Non-pigmented ciliary epithelial cell (primary cell): ENCODE measurements at places on chromosomes 5 and 9.

DNA sequence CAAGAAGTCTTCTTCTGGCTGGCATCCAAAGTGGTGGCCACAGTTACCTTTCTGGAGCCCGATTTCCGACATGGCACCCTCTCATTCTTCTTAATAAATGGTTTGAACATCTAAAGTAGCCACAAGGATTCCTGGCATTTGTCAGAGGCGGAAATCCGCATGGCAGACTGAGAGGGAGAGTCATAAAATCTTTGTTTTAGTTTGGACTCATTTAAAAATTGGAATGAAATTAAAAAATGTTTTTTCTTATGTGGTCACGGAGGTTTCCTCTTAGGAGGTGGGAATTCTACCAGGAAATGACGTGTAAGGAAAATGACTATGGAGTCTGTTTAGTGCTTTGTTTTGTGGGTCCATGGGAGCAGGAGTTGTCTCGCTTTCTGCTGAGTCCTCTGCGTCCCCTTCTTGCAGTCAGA lies 133.0 kb upstream of the PTCH1 start:
- DNase-seq: no peak

GRCh38 chr5:10660135-10660534 lies 96.3 kb downstream of the ANKRD33B start:
- no peak for DNase-seq

DNA sequence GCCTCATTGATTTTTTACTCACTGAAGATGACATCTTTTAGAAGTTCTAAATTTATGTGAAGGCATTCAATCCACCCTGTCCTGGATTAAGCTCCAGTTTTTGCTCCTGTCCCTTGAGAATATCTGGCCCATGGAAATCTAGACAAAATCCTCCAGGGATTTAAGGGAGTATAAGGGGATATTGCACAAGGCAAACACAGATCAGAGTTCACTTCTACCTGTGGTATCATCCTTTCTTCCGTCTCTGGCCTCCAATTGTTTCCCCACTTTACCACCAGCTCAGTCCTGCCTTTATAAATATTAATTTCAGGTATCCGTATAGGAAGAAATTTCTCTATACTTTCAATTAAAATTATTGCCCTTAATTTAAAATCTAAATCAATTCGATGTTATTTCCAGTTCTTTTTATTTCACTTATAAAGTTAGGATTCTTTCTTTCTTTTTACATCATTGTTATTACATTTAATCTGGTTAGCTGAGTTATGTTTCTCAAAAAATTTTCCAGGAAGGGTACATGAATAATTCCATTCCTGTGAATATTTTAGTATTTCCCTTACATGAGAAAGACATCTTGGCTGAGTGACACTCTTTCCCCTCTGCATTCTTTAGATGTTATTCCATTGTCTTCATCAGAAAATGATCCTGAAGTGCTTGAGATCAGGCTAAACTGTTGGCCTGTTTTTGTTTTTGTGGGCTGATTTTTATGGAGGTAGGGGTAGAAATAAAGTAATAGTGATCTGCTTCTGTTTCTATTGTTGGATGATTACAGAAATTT lies 194.3 kb upstream of the MAP3K1 start:
- no peak for DNase-seq

- no peak for DNase-seq
Observed at GRCh38 chr9:98807070-98807813, at the start of gene GALNT12. TSS of gene GALNT12 (plus strand) at chr9:98807670. CDS start at chr9:98807699, 29 bp downstream.

GRCh38 chr9:134306636-134307600 lies 19.3 kb upstream of the RXRA start:
- DNase-seq: no peak

DNA sequence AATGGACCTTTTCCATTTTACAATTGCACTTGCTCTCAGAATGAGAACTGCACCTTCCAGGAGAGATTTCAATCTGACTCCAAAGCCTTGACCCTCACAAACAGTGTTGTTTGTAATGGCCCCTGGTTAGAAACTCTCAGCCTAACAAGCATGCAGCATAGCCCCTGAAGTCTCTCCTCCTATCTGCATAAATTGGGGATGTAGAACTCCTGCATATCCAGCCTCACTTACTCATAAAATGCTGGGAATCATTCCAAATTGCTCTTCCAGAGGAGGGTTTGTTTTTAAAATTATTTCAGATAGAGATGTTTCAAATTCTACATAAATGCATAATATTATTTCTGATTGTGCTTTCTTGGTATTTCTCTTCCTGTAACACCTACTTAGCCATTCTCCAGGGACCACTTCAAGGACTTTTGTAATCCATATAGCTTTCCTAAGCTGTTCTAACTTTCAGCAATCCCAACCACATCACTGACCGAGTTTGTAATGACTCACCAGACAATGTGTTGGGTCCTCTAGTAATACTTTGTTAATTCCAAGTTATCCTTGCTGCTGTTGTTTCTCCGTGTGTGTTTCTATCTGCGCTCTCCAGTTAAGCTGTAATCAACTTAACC lies 143.8 kb upstream of the CCDC152 start:
- DNase-seq: peak; percentile 10

GRCh38 chr9:7739595-7739994 lies 60.0 kb downstream of the DMAC1 start:
- DNase-seq: no peak

- no peak for DNase-seq
Observed at GRCh38 chr9:82353631-82354278, 365.2 kb downstream of the SPATA31D1 start.

GRCh38 chr9:137454145-137454596 lies 5.0 kb downstream of the NSMF start:
- no peak for DNase-seq

DNA sequence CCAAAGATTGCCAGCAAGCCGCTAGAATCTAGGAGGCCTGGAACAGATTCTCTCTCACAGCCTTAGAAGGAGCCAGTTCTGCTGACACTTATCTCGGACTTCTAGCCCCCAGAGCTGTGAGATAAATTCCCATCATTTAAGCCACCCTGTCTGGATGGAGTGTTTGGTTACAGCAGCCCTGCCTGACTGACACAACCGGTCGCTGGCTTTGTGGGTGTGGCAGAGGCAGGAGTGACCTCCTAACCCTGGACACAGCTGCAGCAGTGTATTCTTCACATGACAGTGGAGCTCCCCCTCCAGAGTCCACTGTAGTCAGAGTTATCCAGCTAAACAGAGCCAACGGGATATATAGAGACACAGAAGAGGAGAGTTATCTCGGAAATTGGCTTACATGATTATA lies 21.2 kb upstream of the IL17B start:
- DNase-seq: no peak

- no peak for DNase-seq
Observed at GRCh38 chr9:101409079-101409477, 10.4 kb downstream of the ZNF189 start.

- DNase-seq: peak; percentile 48
Observed at GRCh38 chr5:118553662-118554061, 434.7 kb downstream of the DTWD2 start.

DNA sequence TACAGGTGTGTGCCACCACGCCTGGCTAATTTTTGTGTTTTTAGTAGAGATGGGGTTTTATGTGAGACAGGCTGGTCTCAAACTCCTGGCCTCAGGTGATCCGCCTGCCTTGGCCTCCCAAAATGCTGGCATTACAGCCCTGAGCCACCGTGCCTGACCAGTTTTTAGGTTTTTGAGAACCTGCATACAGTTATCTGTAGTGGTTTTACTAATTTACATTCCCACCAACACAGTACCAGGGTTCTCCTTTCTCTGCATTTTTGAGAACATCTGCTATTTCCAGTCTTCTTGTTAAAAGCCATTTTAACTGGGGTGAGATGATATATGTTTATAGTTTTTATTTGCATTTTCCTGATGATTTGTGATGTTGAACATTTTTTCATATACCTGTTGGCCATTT lies 12.8 kb downstream of the DMXL1 start:
- no peak for DNase-seq

DNA sequence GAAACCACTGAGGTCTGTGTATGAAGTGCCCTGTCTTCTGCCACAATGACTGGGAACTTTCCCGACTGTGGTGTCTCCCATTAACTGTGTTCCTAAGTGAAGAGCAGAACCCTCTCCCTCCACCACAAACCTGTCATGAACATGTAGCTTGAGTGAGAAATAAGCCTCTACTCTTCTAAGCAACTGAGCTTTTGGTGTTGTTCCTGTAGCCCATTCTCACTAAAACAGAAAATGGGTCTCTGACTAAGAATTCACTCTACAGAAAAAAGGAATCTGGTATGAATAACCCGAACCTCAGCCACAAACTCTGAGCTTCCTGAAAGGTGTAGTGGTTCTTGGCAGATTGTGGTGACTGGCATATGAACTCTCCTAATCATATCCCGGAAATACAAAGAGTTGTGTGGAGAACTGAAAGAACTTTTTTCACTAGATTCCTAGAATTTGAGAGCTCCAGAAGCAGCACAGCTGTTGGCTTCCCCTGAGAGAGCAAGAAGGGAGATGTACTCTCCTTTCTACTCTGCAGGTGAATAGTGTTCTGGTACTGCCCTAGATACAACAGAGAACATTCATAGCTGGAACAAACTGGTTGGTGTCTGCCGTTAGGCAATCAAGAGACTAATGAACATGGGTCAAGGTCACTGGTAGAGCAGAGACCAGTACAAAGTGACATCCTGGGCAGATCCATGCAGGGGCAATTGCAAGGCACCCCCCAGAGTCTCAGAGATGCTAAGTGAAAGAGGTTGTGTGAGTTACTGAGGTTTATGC lies 283.8 kb downstream of the PDE4D start:
- DNase-seq: no peak

DNA sequence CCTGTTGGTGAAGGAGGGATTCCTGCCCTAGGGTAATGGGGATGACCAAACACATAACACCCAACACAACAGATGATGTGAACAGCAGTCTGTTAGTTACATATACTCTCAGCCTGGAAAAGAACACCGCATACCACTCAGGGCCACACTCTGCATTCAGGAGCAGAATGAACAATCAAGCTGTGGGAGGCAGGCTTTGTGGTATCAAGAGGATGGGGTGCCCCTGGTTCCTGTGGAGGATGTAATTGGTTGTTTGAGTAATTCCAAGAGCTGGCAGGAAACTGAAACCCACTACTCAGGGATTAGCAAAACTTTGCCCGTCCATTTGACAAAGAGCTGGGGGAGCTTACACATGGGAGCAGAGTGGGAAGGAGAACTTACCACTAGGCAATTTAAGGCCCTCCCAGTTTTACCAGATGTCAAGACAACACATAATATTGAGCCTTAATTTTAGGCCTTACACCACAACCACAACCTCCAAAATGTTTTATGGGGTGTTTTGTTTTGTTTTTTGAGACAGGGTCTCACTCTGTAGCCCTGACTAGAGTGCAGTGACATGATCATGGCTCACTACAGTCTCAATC lies 15.6 kb upstream of the PRKAA1 start:
- DNase-seq: no peak

DNA sequence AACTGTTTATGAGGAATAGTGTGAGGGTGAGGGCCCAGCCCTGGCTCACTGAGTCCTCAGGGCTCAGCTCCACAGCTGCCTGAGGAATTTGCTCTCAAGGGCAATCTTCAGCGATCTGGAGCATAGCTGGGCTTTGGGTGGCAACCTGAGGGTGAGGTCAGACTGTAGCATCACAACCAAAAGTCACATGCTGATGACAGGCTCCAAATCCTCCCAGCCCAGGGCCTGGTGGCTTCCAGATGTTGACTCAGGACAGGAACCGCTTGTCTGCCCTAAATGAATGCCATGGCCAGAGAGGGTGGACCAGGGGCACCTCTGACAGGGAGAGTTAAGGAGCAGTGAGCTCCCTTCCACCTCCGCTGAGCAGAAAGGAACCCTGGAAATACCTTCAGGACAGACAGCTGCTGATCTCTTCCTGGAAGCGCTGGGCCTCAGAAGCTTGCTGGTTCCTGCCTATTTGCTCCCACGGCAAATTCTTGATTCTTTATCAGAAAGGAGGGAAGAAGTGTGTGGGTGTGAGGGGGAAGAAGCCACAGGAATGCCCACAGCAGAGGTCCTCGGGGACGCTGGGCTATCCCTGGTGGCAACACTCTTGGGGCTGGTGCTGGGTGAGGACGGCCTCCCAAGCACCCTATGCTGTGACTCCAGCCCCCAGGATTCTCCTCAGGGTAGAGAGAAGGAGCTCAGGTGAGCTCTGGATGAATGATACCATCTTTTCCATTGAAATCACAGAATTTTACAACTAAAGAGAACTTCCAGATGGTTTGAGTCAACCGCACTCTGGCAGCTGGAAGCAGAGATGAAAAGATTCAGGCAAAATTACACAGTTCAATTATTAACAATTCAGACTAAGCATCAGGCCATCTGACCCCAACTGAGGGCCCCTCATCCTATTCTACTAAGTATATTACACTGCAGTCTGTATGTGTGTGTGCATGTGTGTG lies 13.8 kb upstream of the CTSL start:
- DNase-seq: peak; percentile 40

GRCh38 chr5:139822553-139823425 lies 27.2 kb downstream of the PSD2 start:
- DNase-seq: no peak

DNA sequence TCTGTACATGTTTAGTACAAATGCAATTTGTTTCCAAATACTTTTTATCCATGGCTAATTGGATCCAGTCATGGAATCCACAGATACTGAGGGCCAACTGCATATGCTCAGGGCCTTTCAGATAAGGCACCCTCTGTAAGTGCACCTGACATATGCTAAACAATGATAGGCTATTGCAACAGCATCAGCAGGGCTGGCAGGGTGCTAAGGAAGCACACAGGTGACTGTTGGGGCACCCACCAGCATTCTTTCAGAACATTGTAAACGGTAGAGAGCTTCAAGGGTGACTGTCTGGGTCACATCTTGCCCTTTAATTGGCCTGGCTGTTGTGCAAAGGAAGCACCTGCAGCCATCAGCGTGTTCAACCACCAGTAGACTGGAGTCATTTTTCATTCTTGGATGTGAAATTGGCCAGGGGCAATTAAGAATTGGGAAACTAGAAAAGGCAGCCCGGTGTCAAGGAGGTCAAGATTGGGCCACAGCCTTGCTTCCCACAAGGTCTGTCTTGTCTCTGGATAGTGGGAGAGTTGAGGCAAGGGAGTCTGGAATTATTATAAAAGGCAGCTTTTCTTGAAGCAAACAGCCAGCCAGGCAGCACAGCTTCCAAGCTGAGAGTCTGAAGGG lies 129.3 kb upstream of the RAI14 start:
- no peak for DNase-seq

DNA sequence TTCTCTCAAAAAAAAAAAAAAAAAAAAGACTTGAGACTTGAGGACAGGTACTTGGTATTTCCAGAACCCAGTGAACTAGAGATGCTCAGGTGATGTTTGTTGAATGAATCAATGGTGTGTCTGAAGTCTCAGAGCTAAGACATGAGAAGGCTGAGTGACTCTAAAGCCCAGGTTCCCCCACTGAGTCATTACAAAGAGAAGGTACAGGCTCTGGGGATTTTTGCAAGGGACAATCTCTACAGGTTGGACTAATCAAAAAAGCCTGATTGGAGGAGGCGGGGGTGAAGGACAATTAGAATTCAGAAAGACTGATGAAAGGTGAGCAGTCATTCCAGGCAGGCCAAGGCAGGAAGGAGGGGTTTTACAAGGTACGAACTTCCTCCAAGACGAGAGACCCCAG lies 8.2 kb upstream of the FABP6 start:
- no peak for DNase-seq

- no peak for DNase-seq
Observed at GRCh38 chr9:133979921-133980863, 11.9 kb downstream of the VAV2 start.
